ENCODE measurements at places on chromosomes 2 and 18.

DNA sequence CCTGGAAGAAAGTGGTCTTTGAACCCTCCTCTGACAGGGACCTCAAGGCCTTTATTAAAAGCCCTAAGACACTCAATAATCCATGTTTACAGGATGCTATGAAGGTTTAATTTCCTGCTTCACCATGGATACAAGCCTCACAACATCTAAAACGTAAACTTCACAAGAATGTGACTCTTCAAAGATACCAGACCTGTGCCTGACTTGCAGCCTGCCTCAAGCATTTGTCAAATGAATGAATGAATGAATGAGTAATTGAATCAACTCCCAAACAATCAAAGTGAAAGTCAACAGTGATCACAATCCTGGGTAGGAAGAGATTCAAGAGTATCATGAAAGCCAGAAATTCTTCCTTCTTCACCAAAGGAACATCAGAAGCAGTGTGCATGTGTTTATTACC lies 30.4 kb downstream of the KLF7 start:
- DNase-seq = no peak

DNA sequence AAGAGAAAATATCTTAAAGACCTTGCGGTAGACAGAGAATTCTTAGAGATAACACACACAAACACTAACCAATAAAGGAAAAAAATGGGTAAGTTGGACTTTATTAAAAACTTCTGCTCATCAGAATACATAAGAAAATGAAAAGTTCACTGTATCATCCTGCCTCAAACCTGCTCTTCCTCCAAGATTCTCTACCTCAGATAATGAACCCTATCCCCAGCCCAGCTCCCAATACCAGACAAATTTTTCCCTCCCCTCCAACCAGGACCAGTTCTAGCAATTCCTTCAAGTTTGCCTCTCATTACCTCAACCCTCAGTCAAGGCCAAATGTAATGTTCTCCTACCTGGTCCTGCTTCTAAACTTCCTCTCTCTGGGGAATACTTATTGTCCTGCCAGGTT lies 79.4 kb downstream of the DNMT3A start:
- DNase-seq = no peak

DNA sequence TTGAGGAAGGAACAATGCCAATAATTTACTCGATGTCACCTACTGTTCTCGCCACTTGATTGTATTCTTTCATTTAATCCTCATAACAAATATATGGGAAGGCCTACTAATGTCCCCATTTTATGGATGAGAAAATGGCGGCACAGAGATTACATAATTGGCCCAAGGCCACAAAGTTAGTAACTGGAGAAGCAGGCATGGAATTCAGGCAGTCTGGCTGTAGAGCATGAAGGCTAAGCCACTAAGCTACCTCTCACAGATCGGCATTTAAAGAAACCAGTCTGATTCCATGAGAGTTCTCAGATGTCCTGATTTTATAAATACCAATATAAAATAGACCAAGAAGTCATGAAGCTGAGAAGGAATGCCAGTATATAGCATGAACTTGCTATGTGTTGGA lies 121.8 kb upstream of the EPAS1 start:
- no peak for DNase-seq

DNA sequence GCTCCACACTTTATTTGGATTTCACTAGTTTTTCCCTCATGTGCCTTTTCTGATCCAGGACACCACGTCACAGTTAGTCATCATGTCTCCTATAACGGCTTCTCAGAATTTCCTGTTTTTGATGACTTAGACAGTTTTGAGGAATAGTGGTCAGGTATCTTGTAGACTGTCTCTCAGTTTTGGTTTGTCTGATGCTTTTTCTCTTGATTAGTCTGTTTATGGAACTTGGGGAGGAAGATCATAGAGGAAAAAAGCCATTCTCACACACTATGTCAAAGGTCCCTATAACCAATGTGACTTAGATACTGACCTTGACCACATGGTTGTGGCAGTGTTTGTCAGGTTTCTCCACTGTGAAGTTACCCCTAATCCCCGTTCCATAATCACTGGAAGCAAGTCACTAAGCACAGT lies 89.0 kb downstream of the RAPH1 start:
- no peak for DNase-seq

GRCh38 chr2:33458248-33458819 lies 18.1 kb upstream of the RASGRP3 start:
- no peak for DNase-seq

GRCh38 chr2:46298522-46299353 lies 1.5 kb downstream of the EPAS1 start:
- no peak for DNase-seq

DNA sequence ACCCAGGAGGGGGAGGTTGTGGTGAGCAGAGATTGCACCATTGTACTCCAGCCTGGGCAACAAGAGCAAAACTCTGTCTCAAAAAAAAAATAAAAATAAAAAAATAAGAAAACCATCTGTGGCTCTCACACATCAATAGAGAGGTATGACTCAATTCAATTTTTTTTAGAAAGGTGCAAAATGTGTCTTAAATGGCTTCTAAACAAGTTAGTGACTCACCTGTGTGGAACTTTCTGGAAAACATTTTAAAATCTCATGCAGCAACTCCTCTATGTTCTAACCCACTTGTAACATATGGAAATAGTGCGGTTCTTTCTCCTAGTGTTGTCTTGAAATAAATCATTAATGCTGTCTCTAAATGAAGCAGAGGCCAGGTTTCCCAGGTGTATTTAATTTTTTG lies 10.7 kb upstream of the SULT1C4 start:
- no peak for DNase-seq

DNA sequence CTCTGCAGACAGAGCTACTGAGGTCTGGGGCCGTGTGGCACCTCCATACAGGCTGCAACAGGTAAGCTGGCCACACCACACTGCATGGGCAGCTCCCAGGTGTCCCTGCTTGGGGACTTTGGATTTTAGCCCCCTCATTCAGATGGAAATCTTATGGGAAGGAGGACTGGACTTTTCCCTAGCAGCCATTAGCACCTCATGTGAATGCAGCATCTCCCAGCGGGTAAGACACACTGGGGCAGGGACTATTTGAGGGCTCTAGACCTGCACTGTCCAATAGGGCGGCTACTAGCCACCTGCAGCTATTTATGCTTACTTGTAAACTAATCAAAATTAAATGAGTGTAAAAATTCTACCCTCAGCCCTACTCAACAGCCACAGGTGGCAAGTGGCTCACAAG lies 34.2 kb upstream of the GLI2 start:
- no peak for DNase-seq

DNA sequence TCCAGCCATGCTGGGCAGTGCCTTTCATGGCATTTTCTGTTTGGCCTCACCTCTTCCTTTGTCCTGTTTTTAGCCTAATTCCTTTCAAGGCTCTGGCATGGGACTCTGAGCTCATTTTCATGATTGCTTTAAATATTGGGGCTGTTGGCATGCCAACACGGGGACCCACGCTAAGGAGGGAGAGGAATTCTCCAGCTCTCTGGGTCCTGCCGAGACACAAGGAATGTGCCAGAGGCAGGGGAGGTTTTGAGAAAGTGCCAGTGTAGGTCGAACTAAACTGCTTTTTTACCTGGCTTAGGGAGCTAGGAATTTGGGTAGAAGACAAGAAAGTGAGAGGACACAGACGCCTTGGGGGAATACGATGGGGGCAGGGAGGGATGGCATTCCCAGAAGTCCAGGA lies 42.3 kb downstream of the RPL37A start:
- no peak for DNase-seq

DNA sequence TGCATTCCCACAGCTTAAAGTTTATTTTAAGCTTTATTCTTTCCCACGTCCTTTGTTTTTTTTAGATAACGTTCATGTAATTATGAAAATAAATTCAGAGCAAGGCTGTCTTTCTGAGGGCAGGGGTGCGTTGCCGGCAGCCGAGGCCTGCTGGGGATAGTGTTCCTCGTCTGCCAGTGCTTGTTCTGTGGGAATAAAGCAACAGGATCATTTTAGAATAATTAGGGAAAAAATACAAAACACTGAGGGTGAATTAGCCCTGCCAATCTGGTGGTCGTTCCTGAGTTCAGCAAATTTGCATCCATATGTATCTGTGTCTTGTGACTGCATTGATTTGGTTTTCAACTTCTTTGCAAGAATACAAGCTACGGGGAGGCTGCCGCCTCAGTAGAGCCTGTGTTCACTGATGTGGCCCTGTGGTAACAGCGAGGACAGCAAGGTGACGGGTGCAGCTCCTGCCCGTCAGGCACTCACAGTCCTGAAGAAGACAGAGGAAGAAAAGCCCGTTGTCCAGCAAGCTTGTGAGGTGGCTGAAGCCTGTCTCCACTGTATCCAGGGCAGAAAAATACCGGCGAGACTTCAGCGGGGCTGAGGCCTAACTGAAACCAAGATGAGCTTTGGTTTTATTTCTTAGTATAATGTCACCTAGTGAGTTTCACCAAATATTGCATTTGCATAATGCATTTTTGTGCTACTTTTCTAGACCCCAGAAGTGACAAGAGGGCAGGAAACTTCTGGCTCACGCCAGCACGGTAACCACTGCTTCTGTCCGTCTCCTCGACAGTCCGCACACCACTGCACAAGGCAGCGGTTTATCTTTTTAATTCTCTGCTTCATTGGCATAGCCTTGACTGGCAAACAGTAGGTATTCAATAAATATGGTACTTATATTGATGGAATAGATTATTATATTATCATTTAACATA lies 64.5 kb downstream of the SH3YL1 start:
- DNase-seq = no peak

DNA sequence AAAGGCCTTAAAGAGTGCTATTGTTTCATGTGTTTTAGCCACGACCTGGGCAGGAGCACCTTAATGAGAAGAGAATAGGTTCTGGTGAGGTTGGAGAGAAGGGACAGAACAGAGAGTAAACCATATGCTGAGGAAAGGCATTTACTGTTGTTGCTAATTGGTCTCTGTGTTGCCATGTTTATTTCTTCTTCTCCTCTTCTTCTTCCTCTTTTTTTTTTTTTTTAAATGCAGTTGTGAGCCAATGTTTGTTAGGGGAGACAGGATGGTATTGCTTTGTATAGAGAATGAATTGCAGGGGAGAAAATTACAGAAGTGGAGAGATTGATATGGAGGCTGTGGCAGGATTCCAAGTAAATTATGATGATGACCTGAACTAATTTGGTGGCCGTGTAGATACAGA lies 2.6 kb downstream of the SCN9A start:
- DNase-seq = no peak

All from anterior cingulate cortex (tissue), 58 donors.